ENCODE measurements at places on chromosomes 4 and X.

DNA sequence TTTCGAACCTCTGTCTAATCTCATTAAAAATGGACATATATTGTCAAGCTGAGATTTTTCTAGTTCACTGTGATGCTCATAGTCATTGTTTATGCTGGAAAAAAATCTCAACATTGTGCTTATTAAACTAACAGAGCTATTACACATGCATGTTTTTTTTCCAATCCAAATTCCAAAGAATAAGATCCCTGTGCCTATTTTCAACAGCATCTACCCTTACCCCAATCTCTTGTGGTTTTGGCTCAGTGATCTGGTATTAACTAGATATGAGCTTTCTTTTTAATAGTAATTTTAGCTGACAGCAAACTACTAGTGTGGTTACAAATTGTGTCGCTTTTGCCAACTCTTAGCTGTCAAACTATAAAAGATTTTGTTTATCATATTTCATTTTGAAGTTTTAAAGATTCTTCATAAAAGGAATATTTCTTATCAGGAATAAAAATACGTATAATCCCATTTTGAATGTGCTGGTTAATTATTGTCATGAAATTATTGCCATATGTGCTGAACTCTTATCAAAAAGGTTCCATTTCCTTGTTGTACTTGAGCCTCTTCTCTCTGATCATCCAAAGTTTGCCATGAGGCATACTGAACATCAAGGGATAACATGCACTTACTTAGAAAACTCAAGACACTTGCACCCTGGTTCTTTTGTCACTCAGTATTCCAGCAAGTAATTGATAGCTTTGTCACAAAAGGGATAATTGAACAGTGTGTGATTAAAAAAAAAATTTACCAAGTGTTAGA lies 241.2 kb downstream of the ARHGAP24 start:
- no peak for DNase-seq

GRCh38 chr4:76654791-76655190 lies 219.8 kb downstream of the SHROOM3 start:
- DNase-seq: no peak

DNA sequence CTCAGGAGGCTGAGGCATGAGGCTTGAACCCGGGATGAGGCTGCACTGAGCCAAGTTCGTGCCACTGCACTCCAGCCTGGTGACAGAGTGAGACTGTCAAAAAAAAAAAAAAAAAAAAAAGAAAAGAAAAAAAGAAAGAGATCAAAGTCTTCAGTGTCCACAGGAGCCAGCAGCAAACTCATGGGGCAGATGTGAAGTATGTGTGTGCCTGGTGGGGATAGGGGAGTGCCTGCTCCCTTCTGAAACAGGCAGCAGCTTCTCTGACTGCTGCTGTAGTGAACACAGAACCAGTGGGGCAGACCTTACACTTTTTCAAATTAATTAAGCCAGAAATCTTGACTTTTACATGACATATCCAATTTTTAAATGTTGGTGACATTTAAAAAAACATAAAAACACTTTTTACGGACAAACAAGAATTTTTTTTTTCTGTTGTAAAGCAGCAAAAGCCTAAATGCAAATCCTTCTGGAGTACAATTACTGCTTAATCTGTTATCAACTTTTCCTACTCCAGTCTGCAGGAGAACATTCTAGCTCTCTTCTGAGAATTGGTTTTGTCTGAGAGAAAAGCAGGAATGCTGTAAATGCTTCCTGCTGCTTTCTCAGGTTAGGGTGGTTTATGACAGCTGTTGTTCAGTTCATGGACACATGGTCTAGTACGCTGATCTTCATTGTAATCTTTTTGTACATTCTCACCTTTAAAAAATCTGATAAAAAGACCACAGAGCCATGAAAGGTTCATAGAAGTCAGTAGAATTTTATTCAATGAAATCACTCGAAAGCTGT lies 311.1 kb downstream of the CAMK2D start:
- no peak for DNase-seq

DNA sequence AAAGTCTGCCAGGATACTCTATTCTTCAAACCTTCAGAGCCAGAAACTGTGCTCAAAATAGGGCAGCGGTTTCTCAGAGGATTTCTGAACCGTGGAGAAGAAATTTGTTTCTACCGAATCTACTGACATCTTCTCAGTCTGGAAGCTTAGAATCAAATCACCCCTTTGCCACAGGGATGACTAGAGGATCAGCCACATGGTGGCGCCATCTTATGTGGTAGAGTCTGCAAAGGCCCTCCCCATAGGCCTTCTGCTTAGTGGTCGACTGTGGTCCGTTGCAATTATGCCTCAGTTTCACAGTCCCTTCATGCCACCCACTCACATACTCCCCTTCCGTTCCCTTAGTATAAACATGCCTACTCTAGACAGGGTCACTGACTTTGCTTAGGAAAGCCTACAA lies 680.7 kb upstream of the SPANXN1 start:
- DNase-seq: no peak

DNA sequence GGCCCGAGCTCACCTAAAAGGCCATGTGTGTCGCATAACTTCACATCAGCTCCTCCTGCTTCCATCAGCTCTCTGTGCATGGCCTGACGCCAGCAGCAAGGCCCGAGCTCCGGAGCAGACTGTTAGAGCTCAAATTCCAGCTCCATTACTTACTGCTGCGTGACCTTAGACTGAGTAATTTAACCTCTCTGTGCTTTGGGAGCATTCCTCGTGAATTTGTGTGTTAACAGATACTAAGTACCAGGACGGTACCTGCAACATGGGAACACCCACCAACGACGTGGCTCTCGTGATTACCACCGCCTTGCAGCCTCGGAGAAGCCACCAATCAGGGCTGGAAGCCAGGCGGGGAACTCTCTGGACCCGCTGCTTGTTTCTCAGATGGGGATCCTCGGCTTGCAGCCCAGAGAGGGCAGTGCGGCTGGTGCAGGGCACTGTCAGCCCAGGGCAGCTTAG lies 12.9 kb downstream of the LETM1 start:
- no peak for DNase-seq

DNA sequence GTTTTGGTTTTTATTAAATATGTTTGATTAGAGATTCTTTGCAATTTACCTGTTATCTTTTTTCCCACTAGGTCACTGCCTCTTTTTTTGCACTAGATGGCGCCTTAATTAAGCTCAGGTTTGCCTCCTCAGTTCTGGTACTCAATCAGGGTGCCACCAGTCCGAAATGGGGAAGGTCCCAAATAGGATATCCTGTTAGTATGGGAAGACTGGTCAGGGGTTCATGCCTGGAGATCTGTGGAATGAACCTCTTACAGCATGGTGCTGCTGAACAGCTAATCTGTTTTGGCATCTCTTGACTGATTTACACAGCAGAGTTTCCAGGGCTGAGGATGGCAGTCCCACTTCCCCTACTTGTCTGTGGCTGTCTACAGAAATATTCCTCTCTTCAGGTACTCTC lies 24.2 kb upstream of the VSIG1 start:
- DNase-seq: no peak

DNA sequence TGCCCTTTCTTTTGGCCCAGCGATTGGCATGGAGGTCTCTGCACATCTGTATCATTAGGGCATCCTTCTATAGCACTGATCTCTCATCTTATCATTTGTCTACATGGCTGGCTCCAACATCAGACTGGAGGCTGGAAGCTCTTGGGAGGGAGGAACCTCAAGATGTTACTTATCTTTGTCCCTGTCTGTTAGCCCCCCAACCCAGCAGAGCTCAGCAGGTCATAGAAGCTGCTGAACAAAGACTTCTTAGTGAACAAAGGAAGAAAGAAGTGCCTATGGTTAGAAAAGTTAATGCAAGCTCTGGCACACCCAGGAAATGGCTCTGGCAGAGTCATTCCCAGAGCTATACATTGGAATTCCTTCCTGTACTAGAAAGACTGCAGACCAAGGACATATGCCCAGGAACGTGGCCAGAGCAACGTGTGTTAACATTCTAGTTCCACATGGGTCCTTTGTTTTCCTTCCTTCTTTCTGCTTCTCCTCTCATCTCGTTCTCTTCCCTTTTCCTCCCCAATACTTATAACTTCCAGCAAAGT lies 74.0 kb downstream of the SEL1L3 start:
- no peak for DNase-seq

- no peak for DNase-seq
Observed at GRCh38 chrX:125005863-125006262, 313.8 kb upstream of the TEX13C start.

GRCh38 chr4:69689599-69689998 lies 36.6 kb upstream of the UGT2A1 start:
- no peak for DNase-seq

GRCh38 chr4:98604723-98605122 lies 53.7 kb downstream of the TSPAN5 start:
- no peak for DNase-seq

GRCh38 chrX:19331831-19332230 lies 11.9 kb upstream of the PDHA1 start:
- no peak for DNase-seq

DNA sequence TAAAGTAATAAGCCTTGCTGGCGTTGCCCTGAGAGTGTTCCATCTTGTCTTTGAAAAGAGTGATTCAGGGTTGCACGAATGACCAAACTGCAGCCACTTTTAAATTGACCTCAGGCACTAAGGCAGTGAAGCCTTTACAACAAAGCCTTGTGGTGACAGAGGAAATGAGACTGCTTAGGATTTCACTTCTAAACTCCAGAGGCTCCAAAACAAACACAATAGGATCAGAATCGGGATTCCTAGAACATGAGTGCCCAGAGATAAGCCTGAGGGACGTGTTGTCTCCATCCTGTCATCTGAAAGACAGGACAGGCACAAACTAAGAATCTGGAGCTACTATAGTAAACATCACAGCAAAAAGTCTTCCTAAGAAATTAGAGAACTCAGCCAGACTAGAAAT lies 405.2 kb downstream of the PPARGC1A start:
- DNase-seq: no peak

- no peak for DNase-seq
Observed at GRCh38 chrX:68203211-68203610, 230.1 kb downstream of the OPHN1 start.

GRCh38 chrX:154046940-154047610 lies 27.4 kb upstream of the IRAK1 start:
- DNase-seq: no peak

DNA sequence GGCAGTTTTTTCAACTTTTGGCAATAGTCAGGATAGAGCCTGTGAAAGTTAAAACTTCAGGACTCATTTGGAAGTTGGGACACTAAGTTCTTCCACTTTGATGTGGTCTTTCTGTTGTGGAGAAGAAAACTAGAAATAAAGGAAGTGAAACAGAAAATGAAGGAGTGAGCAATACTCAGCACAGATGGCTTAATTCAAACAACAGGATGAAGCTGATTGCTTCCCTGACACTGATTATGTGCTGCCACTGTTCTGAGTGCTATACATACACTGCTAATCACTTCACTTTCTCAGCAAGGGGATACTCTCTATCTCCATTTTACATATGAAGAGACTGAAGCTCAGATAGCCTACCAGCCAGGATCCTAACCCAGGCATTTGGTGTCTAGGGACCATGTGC lies 235.1 kb upstream of the CPEB2 start:
- DNase-seq: no peak

- DNase-seq: no peak
Observed at GRCh38 chr4:52743444-52744019, 7.7 kb downstream of the ERVMER34-1 start.

DNA sequence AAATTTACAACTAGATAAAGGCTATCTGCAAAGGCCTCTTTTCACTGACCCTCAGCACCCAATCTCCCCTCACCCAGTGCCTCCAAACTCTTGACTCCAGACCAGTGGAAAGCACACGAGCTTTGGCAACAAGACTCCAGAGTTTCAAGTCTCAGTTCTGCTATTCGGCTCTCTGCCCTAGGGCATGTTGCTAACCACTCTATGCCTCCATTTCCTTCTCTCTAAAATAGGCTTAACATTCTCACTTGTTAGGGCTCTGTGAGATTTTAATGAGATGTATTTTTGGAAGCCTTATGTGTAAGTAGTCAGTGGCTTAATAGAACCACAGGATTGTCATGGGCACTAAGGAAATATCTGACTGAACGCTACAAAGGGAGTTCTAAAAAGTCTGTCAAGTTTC lies 116.5 kb upstream of the IQCM start:
- DNase-seq: no peak

DNA sequence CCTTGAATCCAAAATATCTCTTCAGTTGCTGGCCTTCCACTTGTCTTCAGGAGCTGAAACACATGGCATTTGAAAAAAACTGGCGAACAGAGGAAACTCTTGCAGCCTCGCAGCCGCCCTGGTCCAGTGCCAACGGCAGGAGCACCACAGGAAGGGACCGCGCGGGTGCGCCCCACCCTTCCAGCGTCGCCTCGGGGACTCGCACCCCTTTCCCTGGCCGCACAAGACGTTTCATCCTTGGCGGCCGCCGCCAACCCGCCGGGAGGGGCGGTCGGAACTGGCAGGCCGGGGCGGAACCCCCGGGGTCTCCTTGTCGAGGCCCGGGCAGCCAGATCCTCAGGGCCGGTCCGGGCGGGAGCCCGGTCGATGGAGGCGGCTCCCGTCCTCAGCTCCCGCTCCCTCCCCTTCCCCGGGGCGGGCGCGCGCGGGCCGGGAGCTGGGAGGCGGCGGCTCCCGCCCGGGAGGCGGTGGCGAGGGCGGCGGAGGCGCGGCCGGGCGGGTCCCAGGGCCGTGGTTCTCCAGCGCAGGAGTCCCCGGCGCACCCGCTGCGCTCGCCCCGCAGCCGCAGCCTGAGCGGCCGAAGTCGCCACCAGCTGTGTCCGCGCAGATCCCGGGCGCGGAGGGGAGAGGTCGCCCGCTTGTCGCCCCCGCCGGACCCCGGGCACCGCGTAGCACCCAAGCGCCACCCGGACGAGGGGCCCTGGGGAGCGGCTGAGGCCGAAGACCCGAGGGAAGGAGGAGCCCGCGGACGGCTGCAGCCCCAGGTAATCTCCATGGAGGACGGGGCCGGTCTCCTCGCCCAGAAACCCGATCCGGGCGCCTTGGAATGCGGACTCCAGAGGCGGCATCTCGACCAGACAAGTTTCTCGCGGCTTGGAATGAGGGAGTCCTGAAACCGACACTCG lies 886 bp upstream of the NDST3 start:
- DNase-seq: no peak

DNA sequence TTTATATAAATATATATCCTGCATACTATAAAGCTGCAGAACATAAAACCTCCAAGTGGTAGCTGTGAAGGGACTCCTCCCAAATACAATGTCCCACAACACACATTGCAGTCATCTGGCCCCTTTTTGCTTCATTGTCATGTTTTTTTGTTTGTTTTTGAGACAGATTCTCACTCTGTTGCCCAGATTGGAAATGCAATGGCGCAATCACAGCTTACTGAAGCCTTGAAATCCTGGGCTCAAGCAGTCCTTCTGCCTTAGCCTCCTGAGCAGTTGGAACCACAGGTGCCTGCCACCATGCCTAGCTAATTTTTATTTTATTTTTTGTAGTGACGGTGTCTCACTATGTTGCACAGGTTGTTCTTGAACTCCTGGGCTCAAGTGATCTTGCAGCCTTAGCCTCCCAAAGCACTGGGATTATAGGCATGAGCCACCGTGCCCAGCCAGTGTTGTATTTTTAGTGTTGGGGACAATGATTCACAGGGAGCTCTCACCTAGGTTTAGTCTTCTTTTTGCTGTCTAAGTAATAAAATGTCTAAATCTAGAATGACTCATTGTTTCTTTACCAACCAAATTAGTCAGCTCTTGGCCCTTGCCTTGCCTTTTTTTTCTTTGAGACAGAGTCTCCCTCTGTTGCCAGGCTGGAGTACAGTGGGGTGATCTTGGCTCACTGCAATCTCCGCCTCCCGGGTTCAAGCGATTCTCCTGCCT lies 24.0 kb upstream of the XIAP start:
- DNase-seq: no peak

Data from activated gamma-delta T cell treated with Interleukin-2 at 50 U/mL for 16 hours (primary cell).